ENCODE measurements at places on chromosomes 16 and 17. TPM values are rescaled to one million over a fixed set of nuclear protein-coding genes. Genes with fewer than 3 reads are reported as not detected.

Gene SOST
- not detected for total RNA-seq

Gene LRRC36
- total RNA-seq: not detected

Gene SLC12A3
- not detected for total RNA-seq

DNA sequence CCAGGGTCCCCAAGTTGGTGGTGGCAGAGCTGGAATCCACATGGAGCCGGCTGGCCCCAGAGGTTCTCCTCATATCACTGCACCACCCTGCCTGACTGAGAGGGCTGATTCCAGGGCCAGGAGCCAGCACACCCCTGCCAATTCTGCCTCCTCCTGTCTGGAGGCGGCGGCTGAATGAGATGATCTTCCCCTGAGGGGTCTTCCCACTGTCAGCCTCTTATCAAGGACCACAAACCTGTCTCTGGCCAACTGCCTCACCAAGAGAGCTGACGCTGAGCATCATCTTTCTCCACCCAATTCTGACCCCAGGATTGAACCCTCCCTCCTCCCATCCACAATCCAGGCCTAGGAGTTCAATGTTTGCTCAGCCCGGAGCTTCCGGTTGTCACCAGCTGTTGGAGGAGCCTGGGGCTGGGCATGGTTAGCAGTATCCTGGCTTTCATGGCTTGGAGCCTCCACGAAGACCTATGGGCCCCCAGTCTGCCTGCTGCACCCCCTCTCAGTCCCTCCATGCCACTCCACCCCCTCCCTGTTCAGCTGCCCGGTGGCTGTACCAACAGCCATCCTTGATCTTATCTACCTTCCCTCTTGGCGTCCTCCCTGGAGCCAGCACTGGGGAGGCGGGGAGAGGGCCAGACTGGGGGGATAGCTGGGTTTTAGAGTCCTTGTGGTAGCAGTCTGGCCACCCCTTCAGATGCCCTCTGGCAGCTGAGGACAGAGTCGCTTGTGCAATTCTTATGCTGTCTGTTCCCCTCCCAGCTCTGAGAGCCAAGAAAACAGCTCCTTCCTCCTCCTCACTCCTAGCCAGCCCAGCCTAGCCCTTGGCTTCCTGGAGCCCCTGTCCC is 25.6 kb downstream of the ABCC3 start:
- H3K36me3 ChIP-seq: no peaks in the 10 kb centered on the region
- H3K27me3 ChIP-seq: no peaks in the 10 kb centered on the region
- peaks cover 19% of the 10 kb centered on the region for H3K4me1 ChIP-seq
- peak; percentile 58 for DNase-seq

DNA sequence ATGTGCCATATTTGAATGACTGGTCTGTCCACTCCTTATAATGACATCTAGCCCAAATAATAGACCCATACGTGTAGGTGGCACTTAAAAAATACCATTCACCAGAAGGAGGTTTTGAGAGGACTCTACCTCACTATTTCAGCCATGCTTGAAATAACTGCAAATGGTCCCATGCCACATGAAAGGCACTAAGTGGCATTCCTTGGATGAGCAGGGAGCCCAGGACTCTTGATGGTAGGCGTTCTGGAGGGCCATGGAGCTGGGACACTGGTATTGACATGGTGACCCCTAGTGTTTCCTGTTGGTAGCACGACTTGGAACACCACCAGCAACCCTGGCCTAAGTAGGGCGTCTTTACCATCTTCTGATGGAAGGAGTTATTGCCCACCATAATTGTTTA is 148.7 kb upstream of the ZFHX3 start:
- H3K36me3 ChIP-seq: no peaks in the 10 kb centered on the region
- H3K4me3 ChIP-seq: no peak overlapping the region
- peak; percentile 73 for DNase-seq
- no peak overlapping the region for H3K27ac ChIP-seq
- H3K27me3 ChIP-seq: no peaks in the 10 kb centered on the region

DNA sequence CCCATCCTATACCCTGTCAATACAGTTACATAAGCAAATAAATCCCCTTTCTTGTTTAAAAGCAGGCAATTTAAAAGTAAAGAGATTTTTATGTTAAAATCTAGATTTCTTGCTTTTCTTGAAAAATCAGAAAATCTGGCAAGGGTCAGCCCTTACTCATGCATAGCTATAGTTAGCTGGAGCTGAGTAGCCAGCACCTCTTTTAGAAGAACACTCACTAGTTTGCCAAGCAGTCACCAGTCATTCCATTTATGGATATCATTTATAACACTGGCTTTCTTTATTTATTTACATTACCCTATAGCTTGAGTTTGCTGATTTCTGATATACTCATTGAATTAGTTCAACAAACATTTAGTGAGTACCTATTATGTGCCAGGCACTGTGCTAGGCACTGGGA is 45.7 kb downstream of the NXPH3 start:
- H3K4me3 ChIP-seq: no peak overlapping the region
- no peaks in the 10 kb centered on the region for H3K27me3 ChIP-seq
- peaks cover 7% of the 10 kb centered on the region for H3K4me1 ChIP-seq
- no peak overlapping the region for H3K27ac ChIP-seq
- no peak for DNase-seq

DNA sequence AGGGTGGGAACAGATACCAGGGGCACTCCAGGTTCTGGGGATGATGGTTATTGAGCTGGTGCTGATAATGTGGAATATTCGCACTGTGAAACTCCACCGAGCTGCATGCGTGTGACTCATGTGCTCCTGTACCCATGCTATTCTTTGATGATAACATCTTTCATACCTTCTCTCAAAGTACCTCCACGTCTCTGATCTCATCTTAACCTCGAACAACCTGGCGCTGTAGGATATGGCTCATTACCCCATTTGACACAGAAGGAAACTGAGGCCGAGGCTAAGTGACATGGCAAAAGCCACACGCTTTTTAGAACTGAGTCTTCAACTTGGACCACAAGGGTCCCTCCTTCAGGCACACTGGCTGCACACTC is 30.2 kb upstream of the MRPS23 start:
- H3K4me3 ChIP-seq: no peak overlapping the region
- no peak for DNase-seq
- peak overlapping the region; percentile 66 for H3K27ac ChIP-seq
- no peaks in the 10 kb centered on the region for H3K27me3 ChIP-seq
- H3K4me1 ChIP-seq: peaks cover 17% of the 10 kb centered on the region

DNA sequence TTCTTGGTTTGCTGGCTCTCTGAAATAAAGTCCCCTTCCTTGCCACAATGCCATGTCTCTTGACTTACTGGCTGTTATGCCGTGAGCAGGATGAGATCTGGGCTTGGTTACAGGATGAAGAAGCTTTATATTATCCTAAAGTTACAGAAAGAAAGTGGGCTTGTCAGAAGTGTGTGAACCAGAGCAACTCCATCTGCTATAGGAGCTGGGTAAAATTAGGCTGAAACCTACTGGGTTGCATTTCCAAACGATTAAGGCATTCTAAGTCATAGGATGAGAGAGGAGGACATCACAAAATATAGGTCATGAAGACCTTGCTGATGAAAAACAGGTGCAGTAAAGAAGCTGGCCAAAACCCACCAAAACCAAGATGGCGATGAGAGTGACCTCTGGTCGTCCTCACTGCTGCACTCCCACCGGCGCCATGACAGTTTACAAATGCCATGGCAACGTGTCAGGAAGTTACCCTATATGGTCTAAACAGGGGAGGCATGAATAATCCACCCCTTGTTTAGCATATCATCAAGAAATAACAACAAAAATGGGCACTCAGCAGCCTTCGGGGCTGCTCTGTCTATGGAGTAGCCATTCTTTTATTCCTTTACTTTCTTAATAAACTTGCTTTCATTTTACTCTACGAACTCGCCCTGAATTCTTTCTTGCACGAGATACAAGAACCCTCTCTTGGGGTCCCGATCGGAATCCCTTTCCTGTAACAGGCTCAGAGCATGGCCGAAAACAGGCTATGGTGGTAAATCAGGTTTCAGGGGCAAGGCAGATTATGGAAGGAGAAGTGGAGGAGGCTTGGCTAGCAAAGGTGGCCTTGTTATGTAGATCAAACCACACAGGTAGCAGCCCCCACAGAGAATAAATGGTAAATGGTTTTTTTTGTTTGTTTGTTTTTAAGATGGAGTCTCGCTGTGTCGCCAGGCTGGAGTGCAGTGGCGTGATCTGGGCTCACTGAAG is 81.3 kb upstream of the C16orf82 start:
- no peaks in the 10 kb centered on the region for H3K27me3 ChIP-seq
- H3K36me3 ChIP-seq: no peaks in the 10 kb centered on the region
- DNase-seq: no peak
- no peaks in the 10 kb centered on the region for H3K4me1 ChIP-seq
- H3K4me3 ChIP-seq: no peak overlapping the region
- H3K27ac ChIP-seq: no peak overlapping the region

DNA sequence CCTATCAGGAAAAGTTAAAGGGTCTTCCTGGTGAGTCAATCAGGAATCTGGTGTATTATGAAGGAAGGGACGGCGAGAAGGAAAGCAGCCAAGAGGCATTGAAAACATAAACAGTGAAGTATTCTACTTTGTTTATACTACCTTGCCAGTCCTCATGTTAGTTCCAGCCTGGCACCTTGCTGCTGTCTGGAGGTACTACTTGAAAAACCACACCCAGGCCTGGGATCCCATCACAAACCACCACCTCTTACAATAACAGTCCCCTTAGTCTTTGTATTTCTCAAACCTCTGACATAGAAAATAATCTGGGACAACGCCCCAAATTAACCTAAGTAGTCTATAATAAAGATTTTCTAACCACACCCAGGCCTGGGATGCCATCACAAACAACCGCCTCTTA is 676.7 kb upstream of the SOX9 start:
- H3K36me3 ChIP-seq: no peaks in the 10 kb centered on the region
- no peak overlapping the region for H3K27ac ChIP-seq
- H3K4me1 ChIP-seq: no peaks in the 10 kb centered on the region
- no peak for DNase-seq
- no peak overlapping the region for H3K4me3 ChIP-seq

GRCh38 chr16:85040685-85041084 is 13.1 kb downstream of the KIAA0513 start:
- no peaks in the 10 kb centered on the region for H3K27me3 ChIP-seq
- DNase-seq: no peak
- H3K4me1 ChIP-seq: no peaks in the 10 kb centered on the region
- no peaks in the 10 kb centered on the region for H3K36me3 ChIP-seq

DNA sequence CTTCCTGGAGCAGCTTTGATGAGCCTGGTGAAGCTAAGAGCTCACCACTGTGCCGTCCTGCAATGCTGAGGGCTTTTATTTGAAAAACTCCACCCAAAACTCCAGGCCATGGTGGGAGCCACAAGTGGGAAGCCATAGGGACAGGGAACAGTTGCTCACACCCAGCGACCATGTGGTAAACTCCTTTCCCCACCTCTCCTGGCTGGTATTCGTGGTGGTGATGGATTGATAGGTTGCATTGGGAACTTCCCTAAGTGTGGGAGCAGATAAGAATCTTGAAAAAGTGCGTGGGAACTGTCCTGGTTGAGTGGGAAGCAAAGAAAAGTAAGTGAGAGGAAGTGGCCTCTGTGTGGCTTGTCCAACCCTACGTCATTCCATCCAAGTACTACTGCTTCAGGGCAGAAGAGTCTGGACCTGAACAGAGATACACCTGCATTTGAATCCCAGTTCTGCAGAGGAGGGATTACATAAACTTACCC is at the start of gene CCL1:
TSS of gene CCL1 (minus strand) at position 51 of the 479 bp plus-strand sequence. CDS start 72 bp downstream, outside the sequence.
- no peak within 1 kb of the TSS for H3K27ac ChIP-seq
- H3K27me3 ChIP-seq: peaks cover 4% of the 10 kb centered on the region
- H3K4me3 ChIP-seq: no peak within 1 kb of the TSS
- H3K36me3 ChIP-seq: no peaks in the 10 kb centered on the region
- no peak for DNase-seq

DNA sequence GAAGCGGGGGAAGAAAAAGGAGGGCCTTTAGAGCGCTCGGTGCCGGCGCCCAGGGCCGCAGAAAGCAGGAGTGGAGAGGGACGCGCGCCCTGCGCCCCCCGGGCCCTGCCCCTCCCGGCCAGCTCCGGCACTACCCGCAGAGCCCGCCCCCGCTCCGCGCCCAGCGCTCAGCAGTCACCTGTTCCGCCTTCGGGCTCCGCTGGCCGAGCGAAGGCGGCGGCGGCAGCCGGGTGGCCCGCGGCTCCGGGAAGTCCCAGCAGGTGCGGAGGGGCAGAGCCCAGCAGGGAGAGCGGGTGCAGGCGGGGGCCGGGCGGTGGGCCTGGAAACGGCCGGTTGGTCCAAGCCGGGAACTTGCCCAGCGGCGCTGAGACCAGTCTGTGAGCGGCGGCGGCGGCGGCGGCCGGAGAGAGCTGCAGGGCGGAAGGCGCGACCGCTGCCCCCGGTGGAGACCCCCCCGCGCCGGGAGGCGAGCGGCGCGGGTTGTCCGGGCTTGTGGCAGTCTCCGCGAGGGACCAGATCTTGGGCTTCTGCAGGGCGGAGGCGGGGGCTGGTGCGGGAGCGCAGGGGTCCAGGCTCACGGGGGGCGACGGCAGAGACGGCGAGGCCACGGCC is 2.2 kb downstream of the IRX3 start:
- no peaks in the 10 kb centered on the region for H3K27me3 ChIP-seq
- DNase-seq: peak; percentile 30
- peak overlapping the region; percentile 98 for H3K27ac ChIP-seq
- no peaks in the 10 kb centered on the region for H3K36me3 ChIP-seq
- H3K4me1 ChIP-seq: no peaks in the 10 kb centered on the region
- H3K4me3 ChIP-seq: peak overlapping the region; percentile 54
